ENCODE measurements at places on chromosomes 16 and 17.

- no peak for DNase-seq
Observed at GRCh38 chr17:62725791-62726249, 82.3 kb downstream of the MARCHF10 start.

DNA sequence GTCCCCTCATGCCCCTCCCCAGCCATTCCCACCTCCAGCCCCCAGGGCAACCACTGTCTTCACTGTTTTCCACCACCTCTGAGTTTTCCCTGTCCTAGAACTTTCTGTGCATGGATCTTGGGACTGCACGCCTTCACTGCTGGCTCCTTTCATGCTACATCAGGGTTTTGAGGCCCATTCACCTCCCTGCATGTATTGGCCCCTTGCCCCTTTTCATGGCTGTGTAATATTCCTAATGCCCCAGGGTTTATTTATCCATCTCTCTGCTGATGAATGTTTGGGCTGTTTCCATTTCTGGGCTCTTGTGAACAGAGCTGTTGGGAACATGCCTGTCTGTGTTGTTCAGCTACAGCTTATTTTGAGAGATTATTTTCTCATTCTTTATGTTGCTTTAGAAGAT, 205.0 kb downstream of the RBFOX3 start:
- no peak for DNase-seq

DNA sequence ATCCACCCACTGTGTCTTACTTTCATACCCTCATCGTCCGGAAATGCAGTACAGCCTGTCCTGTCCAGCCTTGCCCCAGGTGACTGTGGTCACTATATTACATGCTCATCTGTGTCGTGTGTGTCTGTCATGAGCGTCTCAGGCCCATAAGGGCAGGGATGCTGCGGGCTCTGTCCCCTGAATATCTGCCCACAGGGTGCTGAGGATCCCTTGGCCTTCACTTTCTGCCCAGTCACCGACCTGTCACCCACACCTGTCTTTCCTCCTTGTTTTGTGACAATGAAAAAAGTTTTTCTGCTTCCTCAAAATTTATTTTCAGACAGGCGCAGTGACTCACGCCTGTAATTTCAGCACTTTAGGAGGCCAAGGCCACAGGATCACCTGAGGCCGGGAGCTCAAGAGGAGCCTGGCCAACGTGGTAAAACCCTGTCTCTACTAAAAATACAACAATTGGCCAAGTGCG, 1.4 kb upstream of the CTRB1 start:
- DNase-seq: no peak

DNA sequence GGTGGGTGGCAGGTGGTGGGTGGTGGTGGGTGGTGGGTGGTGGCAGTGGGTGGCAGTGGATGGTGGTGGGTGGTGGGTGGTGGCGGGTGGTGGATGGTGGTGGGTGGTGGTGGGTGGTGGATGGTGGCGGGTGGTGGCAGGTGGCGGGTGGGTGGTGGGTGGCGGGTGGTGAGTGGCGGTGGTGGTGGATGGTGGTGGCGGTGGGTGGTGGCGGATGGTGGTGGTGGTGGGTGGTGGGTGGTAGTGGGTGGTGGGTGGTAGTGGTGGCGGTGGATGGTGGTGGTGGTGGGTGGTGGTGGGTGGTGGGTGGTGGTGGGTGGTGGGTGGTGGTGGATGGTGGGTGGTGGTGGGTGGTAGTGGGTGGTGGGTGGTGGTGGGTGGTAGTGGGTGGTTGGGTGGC, 423.8 kb upstream of the PSMD7 start:
- DNase-seq: no peak

GRCh38 chr16:52705122-52705521, 158.2 kb upstream of the TOX3 start:
- DNase-seq: no peak

- DNase-seq: no peak
Observed at GRCh38 chr16:12193692-12194091, 217.2 kb downstream of the SNX29 start.

Measured in AG09309 (cell line).